Right atrium auricular region (tissue), 2 donors: ENCODE measurements at places on chromosomes 12 and 14.
A peak's percentile ranks its signal among the peaks of the same experiment; 100 is the strongest.

- no peak overlapping the region for H3K27ac ChIP-seq
- H3K4me3 ChIP-seq: no peak overlapping the region
- no peak for DNase-seq
- no peaks in the 10 kb centered on the region for H3K27me3 ChIP-seq
Measured at GRCh38 chr14:102182190-102182589, 42.5 kb downstream of the WDR20 start.

- H3K27me3 ChIP-seq: no peaks in the 10 kb centered on the region
- no peaks in the 10 kb centered on the region for H3K36me3 ChIP-seq
- no peak overlapping the region for H3K4me3 ChIP-seq
Measured at GRCh38 chr12:42039176-42039575, 105.5 kb downstream of the GXYLT1 start.

DNA sequence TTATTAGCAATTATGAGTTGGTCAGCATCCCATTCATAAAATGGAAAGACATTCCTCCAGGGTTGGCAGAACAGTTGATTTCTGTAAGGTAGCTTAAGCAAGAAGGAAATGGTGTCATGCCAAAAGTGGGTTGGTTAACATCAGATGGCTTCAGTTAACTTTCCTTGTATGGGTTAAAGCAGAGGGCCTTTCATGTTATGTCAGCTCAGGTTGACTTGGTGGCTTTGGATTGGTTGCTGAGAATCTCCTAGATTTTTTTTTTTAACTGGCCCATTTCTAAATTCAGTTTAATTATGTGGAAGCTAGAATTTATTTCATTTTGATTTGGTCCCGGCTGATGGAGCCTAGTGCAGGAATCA, 87.8 kb downstream of the BBS10 start:
- no peak overlapping the region for H3K4me3 ChIP-seq
- H3K36me3 ChIP-seq: no peaks in the 10 kb centered on the region
- H3K4me1 ChIP-seq: peaks cover 37% of the 10 kb centered on the region
- no peaks in the 10 kb centered on the region for H3K27me3 ChIP-seq
- no peak for DNase-seq

- H3K27ac ChIP-seq: no peak overlapping the region
- H3K4me3 ChIP-seq: no peak overlapping the region
- H3K36me3 ChIP-seq: no peaks in the 10 kb centered on the region
- H3K4me1 ChIP-seq: no peaks in the 10 kb centered on the region
- no peaks in the 10 kb centered on the region for H3K27me3 ChIP-seq
Measured at GRCh38 chr14:76687611-76688382, 73.5 kb upstream of the VASH1 start.

DNA sequence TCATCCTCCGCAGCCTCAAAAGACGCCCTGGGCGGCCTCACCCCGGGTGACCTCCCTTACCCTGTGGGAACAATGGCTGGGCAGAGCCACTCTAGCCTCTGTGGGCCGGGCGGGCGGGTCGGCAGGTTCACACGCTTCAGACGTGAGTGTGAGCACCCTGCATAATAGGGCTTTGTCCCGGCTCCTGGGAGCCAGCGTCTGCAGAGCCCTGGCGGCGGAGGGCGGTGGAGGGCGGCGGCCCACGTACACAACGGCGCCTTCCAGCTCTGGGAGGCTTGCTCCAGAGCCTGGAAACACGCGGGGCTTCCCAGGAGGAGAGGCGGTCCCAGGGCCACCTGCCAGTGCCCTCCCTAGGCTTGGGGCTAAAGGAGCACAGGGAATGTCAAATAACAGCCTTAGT, 205.6 kb downstream of the BCL11B start:
- H3K4me3 ChIP-seq: no peak overlapping the region
- no peaks in the 10 kb centered on the region for H3K27me3 ChIP-seq
- no peak overlapping the region for H3K27ac ChIP-seq
- H3K36me3 ChIP-seq: no peaks in the 10 kb centered on the region
- DNase-seq: no peak
- H3K4me1 ChIP-seq: no peaks in the 10 kb centered on the region

- no peak for DNase-seq
- H3K4me1 ChIP-seq: no peaks in the 10 kb centered on the region
- H3K27me3 ChIP-seq: no peaks in the 10 kb centered on the region
- H3K36me3 ChIP-seq: no peaks in the 10 kb centered on the region
Measured at GRCh38 chr12:65924716-65925115, 100.4 kb downstream of the HMGA2 start.

- H3K27ac ChIP-seq: peak overlapping the region; percentile 98
- no peaks in the 10 kb centered on the region for H3K27me3 ChIP-seq
- no peak for DNase-seq
- H3K4me1 ChIP-seq: no peaks in the 10 kb centered on the region
- H3K36me3 ChIP-seq: no peaks in the 10 kb centered on the region
- H3K4me3 ChIP-seq: peak overlapping the region; percentile 54
Measured at GRCh38 chr14:102317564-102318248, 1.8 kb upstream of the ZNF839 start.

- H3K36me3 ChIP-seq: no peaks in the 10 kb centered on the region
- H3K4me1 ChIP-seq: peaks cover 23% of the 10 kb centered on the region
- H3K4me3 ChIP-seq: no peak overlapping the region
- peak overlapping the region; percentile 31 for H3K27ac ChIP-seq
- no peaks in the 10 kb centered on the region for H3K27me3 ChIP-seq
Measured at GRCh38 chr12:52975204-52975603, 26.3 kb downstream of the KRT18 start.

- no peak overlapping the region for H3K4me3 ChIP-seq
- no peaks in the 10 kb centered on the region for H3K4me1 ChIP-seq
- DNase-seq: no peak
- no peaks in the 10 kb centered on the region for H3K27me3 ChIP-seq
Measured at GRCh38 chr14:95961481-95961880, 77.7 kb upstream of the C14orf132 start.

- H3K27me3 ChIP-seq: no peaks in the 10 kb centered on the region
- no peaks in the 10 kb centered on the region for H3K36me3 ChIP-seq
- DNase-seq: no peak
- no peak overlapping the region for H3K27ac ChIP-seq
Measured at GRCh38 chr14:87542288-87542687, 450.7 kb downstream of the GALC start.

- DNase-seq: no peak
- H3K27ac ChIP-seq: no peak overlapping the region
- no peaks in the 10 kb centered on the region for H3K4me1 ChIP-seq
- no peaks in the 10 kb centered on the region for H3K27me3 ChIP-seq
Measured at GRCh38 chr14:106204063-106204462, 677.7 kb downstream of the TMEM121 start.

DNA sequence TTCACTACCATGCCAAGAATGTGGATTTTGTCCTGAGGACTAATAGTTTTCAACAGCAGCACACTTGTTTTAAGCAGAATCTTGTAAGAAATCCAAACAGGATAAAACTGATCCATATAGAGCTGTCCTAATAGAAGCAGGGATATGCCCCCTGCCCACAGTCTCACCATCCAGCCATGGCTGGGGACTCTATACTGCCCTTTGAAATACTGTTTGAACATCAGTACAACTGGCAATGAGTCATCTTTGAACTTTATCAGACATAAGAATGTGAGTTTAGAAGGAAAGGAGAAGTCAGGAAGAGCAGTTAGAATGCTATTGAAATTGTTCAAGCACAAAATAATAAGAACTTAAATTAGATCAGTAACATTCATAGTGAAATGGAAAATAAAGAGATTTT, 3.8 kb upstream of the C12orf42 start:
- H3K4me3 ChIP-seq: no peak overlapping the region
- H3K4me1 ChIP-seq: peaks cover 14% of the 10 kb centered on the region

GRCh38 chr14:95222870-95223398, 65.6 kb upstream of the DICER1 start:
- H3K4me1 ChIP-seq: no peaks in the 10 kb centered on the region
- no peaks in the 10 kb centered on the region for H3K27me3 ChIP-seq
- no peak for DNase-seq
- no peak overlapping the region for H3K27ac ChIP-seq

- H3K4me3 ChIP-seq: no peak overlapping the region
- H3K27me3 ChIP-seq: no peaks in the 10 kb centered on the region
- no peak for DNase-seq
- H3K36me3 ChIP-seq: peaks cover 10% of the 10 kb centered on the region
Measured at GRCh38 chr14:95200404-95200803, 43.1 kb upstream of the DICER1 start.

DNA sequence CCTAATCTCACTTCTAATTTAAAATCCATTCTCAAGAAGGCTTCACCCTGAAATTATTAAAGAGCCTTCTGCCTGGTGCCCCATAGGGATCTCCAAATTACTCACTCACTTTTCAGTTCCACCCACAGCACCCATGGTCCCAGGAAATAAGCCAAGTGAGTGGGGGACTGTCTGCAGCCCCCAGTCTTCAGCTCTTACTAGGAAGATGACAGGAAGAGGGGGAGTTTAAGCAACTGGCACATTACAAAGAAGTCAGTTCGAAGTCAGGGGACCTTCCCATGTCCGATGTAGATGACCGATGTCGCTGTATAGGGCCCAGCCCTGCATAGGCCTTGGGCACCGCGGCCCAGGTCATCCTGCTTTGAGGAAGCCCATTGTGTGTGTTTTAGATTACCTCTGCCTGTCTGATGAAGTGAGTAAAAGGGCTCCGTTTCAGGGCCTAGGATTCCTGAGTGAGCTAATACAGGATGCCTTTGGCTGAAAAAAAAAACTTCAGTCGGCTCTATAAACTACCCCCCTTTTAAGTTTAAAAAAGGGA, 1.9 kb downstream of the ACTN1 start:
- H3K36me3 ChIP-seq: peaks cover 31% of the 10 kb centered on the region
- H3K4me3 ChIP-seq: peak overlapping the region; percentile 97
- no peaks in the 10 kb centered on the region for H3K27me3 ChIP-seq
- H3K4me1 ChIP-seq: no peaks in the 10 kb centered on the region
- H3K27ac ChIP-seq: peak overlapping the region; percentile 98

DNA sequence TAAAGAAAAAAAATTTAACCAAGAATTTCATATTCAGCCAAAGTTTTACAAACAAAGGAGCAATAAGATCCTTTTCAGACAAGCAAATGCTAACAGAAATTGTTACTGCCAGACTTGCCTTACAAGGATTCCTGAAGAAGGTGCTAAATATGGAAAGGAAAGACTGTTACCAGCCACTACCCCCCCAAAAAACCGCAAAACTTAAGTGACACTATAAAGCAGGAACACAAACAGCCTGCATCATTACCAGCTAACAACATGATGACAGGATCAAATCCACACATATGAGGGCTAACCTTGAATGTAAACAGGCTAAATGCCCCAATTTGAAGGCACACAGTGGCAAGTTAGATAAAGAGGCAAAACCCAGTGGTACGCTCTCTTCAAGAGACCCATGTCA, 55.7 kb downstream of the APOBEC1 start:
- H3K27me3 ChIP-seq: no peaks in the 10 kb centered on the region
- H3K4me1 ChIP-seq: no peaks in the 10 kb centered on the region
- no peak overlapping the region for H3K4me3 ChIP-seq
- no peaks in the 10 kb centered on the region for H3K36me3 ChIP-seq
- DNase-seq: no peak

DNA sequence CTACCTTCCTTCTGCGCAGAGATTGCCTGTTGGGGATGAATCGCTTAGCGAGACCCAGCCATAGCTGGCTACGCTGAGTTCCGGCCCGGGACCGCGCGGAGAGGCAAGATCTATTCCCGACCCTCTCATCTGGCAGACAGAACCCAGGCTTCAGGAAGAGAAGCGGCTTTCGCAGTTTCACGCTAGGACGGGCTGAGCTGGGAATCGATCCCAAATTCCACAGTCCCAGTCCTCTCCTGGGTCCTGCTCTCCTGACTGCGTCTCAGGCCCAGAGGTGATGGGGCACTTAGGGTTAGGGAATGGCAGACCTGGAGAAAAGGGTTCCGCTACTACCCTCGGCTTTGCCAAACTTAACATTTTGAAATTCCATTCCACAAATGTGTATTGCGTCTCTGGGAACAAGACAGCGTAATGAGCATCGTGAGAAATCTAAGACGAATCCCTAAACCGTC, 2.8 kb downstream of the PTPN21 start:
- DNase-seq: no peak
- H3K4me3 ChIP-seq: peak overlapping the region; percentile 55
- no peaks in the 10 kb centered on the region for H3K27me3 ChIP-seq
- no peaks in the 10 kb centered on the region for H3K4me1 ChIP-seq
- peak overlapping the region; percentile 84 for H3K27ac ChIP-seq
- H3K36me3 ChIP-seq: peaks cover 14% of the 10 kb centered on the region

GRCh38 chr12:75706786-75707605, 195.6 kb upstream of the KRR1 start:
- no peaks in the 10 kb centered on the region for H3K36me3 ChIP-seq
- peak overlapping the region; percentile 18 for H3K27ac ChIP-seq
- no peak overlapping the region for H3K4me3 ChIP-seq
- H3K27me3 ChIP-seq: no peaks in the 10 kb centered on the region
- no peak for DNase-seq

- no peaks in the 10 kb centered on the region for H3K36me3 ChIP-seq
- H3K27ac ChIP-seq: no peak overlapping the region
- peak; percentile 60 for DNase-seq
- no peak overlapping the region for H3K4me3 ChIP-seq
- H3K27me3 ChIP-seq: no peaks in the 10 kb centered on the region
Measured at GRCh38 chr12:91896286-91897024, 249.2 kb downstream of the BTG1 start.

DNA sequence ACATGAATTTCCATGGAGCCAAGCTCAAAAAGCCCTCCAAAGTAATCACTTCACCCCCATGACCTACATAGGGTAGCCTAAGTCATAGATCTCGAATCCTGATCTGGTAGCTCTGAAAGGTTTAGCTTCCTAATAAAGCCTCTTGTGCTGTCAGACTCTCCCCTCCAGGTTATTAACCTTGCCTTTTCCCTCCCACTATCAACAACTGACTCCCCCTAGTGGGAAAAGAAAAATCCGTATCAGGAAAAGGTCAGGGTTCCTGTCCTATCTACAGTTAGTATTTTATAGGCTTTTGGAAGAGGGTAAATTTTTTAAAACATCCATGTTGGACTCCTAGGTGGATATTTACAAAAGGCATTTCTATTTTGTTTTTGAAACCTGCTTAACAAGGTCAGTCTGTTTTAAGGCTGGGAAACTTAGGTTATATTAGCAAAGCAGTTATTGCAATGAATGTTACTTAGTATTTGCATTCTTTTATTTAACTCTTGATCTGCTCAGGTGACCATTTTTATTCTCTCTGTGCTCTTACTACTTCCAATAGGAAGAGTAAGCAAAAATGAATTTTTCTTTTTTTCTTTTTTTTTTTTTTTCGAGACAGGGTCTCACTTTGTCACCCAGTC, 8.0 kb downstream of the YY1 start:
- H3K4me3 ChIP-seq: no peak overlapping the region
- peak overlapping the region; percentile 41 for H3K27ac ChIP-seq
- H3K36me3 ChIP-seq: no peaks in the 10 kb centered on the region
- no peaks in the 10 kb centered on the region for H3K27me3 ChIP-seq
- peaks cover 73% of the 10 kb centered on the region for H3K4me1 ChIP-seq
- DNase-seq: no peak

DNA sequence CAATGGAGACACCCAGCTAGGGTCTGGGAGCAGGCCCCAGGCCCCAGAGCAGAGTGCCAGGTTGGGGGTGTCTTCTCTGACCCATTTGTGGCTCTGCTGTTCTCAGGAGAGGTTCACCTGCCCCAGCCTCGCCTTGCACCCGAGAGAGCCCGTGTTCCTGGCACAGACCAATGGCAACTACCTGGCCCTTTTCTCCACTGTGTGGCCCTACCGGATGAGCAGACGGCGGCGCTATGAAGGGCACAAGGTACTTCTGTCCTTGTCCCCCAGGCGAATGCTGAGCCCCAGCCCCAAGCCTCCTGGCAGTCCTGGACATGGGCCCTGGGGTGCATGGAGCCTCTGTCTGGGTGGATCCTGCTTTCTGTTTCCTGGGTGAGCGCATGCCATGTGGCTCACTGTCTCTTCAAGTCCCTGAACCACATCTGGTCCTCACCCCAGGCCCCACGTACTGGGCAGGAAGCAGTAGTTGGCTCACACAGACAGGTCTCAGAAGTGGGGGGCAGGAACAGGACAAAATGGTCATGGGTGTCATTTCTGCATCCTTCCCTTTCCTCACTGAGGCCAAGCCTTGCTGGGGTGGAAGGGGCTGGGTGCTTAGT, 58.2 kb downstream of the BEGAIN start:
- DNase-seq: peak; percentile 44
- no peak overlapping the region for H3K27ac ChIP-seq
- H3K36me3 ChIP-seq: peaks cover 17% of the 10 kb centered on the region
